Activated T-cell treated with anti-CD3 and anti-CD28 coated beads, Interleukin-2, amount 50 U/mL, for 72 hours (primary cell): ENCODE measurements at places on chromosomes 11 and 22.

- DNase-seq, result no peak
Observed at GRCh38 chr11:95076416-95076815, 9.7 kb downstream of the SRSF8 start.

DNA sequence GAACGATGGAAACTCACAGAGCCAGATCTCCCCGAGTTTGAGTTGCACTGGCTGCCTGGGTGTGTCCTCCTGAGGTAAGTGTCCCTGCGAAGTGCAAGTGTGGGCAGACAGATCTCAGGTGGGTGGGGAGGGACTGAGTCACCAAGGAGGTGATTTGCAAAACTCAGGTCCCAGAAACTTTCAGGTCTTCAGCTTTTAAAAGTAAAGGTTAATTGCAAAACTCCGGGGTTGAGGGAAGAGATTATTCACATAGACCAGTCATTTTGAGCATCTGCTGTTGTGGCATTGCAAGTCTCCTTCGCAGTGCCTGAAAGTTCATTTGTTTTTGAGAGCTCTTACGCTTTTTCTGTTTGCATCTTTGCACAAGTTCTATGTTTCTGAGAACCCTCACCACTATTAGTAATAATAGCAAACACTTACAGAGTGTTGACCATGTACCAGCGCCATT, 7.1 kb downstream of the CD44 start:
- DNase-seq, result peak; percentile 82

DNA sequence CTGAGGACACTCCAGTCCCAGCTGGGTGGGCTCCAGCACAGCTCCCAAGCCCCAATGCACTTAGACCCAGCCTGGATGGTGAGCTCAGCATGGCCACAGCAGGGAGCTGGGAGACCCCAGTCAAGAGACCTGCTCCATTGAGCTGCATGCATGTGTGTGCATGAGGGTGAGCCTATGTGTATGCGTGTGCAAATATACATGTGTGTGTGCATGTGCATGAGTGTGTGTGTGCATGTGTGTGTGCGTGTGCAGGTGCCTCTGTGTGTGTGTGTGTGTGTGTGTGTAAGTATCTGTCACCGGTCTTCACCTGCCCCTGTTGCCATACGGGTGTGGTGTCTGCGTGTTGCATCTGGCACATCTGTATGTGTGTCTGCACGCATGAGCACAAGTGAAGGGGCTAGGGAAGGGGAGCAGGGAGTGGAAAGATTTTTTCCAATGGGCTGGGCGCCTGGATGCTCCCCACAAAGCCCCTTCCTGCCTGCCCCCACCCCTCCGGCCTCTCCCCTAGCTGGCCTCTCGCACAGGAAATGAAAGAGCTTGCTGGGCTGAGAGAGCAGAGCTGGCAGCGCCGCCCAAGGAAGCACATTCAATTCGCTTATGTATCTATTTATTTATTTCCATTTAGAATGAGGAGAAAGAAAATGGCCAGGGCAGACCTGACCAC, 4.1 kb downstream of the TSPAN32 start:
- peak; percentile 20 for DNase-seq

GRCh38 chr22:30390974-30391691, 3.9 kb upstream of the RNF215 start:
- peak; percentile 80 for DNase-seq

DNA sequence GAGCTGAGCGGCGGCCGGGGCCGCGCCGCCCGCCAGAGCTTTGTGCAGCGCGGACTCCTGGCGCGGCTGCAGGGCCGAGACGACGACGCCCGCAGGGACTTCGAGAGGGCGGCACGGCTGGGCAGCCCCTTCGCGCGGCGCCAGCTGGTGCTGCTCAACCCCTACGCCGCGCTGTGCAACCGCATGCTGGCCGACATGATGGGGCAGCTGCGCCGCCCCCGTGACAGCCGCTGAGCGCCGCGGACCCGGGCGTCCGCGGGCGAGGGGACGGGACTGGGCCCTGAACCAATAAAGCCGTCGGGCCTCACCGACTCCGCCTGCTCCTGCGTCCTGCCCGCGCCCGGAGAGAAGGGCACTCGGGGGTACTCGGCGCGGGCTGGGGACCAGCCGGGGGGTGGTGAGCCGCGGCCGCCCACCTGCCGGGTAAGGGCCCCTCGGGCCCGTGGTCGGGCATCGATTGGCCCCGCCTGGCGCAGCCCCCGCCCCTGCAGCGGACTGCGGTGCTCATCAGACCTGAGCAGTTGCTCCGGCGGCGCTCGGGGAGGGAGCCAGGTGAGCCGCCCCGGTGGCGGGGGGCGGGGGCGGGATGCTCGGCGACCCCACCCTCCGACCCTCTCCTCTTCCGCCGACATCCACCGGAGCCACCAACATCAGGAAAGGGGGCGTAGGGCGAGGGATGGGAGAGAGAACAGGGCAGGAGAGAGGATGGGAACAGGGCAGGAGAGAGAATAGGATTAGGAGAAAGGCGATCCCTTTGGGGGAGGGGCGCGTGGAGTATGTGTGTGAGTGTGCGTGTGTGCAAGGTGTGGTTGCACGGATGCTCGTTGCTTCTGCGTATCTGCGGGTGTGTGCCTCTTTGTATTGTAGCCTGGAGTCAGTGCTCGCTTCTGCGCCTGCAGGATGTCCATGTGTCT, at the start of gene TMEM25:
TMEM25 (plus strand) TSS at position 510 of the 914 bp plus-strand sequence. CDS start 610 bp downstream, outside the sequence.
- peak; percentile 89 for DNase-seq

DNA sequence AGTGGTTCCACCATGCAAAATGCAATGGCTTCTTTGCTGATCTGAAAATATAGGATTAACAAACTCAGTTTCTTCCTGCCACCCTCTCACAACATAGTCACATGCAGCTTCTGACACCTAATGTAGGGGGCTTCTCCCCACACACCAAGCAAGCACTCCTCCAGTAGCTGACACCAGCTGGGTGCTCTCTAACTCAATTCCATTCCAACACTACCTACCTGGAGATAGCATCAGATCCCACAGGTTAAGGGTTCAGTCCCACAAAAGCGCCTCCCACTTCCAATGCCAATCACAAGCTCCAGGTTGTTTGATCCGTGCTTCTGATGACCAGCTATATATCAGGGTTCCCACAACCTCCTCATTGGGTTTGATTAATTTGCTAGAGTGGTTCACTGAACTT, 31.8 kb upstream of the NNMT start:
- no peak for DNase-seq

DNA sequence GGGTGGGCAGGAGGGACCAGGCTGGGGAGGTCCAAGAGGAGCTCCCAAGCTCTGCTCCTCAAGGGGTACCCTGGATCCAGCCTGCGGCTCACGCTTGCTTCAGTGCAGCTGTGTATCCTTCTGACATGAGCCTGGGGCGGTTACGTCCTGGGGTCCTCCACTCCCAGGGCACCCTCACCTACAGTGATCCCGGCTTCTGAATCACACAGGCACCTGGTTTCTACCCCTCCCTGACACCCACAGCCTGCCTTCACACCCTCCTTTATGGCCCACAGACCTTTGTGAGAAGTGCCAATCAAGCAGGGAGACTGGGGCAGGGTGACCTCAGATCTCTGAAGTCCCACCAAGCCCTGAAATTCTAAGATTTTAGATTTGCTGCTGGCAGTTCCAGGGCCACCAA, 1.5 kb downstream of the MPST start:
- no peak for DNase-seq

GRCh38 chr22:41429232-41429950, 17.2 kb downstream of the TOB2 start:
- DNase-seq, result no peak

DNA sequence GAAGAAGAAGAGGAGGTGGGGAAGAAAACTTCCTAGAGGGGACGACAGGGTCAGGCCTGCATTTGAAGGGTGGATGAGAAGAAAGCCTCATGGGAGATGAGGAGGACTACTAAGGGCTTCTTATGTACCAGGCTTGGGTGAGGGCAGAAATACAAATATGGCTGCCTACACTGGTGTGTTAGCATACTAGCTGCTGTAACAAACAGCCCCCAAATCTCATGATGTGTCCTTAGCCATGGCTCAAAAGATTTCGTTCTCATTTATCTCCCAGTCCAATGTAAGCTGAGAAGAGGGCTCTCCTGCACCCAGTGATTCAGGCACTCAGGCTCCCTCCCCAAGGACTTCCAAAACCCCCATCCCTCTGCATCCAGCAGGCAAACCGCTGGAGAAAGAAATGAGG, 11.6 kb upstream of the MB start:
- DNase-seq, result no peak

- DNase-seq, result no peak
Observed at GRCh38 chr22:38653741-38654140, 2.5 kb downstream of the FAM227A start.

- no peak for DNase-seq
Observed at GRCh38 chr22:48902983-48903650, 924.6 kb downstream of the BRD1 start.

DNA sequence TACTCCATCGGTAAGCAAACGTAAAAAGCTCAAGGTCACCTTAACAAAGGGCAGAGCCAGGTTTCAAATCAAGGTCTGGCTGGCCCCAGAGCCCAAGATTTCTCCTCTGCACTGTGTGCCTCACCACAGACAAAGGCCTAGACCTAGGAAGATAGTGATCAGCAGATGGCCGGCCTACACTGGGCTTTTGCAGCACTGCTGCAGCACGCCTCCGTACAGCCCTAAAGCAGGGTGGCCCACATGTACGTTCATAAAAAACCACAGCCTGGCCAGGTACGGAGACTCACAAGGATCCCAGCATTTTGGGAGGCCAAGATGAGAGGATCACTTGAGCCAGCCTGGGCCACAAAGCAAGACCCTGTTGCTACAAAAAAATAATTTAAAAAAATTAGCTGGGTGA, 106.3 kb upstream of the PITPNB start:
- no peak for DNase-seq

DNA sequence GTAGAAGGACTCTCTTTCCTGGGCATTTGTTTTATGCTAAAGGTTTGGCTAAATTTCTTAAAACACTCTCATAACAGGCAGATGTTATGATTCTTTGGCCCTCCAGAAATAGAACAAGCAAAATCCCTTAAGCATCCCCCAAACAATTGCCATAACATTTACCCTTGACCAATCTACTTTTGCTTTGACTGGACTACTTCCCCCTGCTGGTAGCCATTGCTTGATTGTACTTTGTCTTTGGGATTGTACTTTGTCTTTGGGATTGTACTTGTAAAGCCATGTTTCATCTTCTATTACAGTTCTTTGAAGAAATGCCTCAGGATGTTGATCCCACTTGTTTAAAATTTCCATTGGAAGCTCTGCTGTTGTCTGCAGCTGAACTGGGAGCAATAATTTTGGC, 53.3 kb upstream of the GLYAT start:
- DNase-seq, result no peak

GRCh38 chr11:38972220-38972619, 2374.2 kb upstream of the RAG2 start:
- DNase-seq, result no peak

DNA sequence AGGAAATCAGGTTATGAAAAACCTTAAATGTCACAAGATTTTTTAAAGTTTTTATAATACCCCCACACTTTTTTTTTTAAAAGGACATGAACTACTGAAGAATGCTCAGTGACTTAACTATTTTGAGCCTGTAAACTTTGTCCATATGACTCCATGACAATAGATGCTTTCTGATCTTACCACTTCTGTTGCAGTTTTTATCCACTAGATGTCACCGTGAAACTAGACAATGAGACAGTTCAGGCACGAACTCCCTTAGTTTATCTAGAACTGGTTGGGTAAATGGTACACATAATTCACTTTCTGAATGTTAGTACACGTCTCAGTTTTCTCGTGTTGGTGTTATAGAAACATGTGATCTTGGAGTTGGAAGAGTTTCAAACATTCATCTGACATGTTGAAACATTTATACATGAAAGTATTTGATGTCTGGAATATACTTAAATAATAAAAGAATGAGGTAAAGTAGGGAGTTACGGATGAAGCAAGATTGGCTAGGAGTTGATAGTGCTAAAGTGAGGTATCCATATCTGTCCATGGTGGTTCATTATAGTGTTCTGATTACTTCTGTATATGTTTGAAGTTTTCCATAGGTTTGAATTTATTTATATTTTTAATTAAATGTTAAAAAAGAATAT, 8.1 kb downstream of the CCDC15 start:
- DNase-seq, result peak; percentile 9

DNA sequence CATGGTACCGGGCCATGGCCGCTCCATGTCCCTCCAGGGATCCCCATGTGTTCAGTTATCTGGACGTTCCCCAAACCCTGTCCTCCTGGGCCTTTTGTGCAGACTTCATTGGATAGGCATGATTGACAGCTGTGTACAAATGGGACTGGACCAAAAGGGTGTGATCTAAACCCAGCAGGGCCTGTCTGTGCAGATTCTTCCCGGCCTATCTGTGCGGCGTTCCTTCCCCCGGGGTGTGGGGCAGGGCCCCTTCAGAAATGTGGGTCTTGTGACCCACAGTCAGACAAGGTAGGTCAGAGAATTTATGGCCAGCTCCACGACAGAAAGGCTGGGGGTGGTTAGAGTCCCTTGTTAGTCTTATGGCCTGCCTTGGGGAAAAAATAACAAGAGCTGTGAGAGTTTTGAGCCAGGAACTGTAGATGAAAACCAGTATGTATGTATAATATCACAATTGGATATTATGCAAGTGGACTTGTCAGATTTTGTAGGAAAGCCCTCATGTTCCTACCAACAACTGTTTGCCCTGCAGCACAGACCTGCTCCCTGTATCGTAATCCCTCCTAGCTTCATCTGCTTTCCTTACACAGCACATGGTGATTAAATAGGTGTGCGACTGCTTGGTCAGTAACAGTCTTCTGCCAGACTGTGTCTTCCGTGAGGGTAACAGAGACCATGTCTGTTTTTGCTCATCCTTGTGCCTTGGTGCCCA, 31.7 kb downstream of the AP2A2 start:
- DNase-seq, result no peak

DNA sequence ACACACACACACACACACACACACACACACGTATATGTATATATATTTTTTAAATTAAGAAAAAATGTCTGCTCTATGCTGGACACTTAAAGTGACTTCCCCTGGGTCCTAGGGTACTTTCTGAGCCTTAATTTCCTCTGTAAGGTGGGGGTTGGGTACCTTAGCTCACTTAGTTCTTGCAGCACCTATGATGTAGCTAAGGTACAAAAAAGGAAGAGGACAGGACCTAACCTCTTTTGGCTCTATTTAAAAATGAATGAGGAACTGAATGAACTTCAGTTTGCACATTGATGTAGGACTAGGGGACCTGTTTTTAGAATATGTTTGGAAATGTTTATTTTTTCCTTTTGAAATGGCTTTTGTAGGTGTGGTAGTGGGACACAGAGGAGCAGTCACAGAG, 11.1 kb downstream of the SREBF2 start:
- no peak for DNase-seq

DNA sequence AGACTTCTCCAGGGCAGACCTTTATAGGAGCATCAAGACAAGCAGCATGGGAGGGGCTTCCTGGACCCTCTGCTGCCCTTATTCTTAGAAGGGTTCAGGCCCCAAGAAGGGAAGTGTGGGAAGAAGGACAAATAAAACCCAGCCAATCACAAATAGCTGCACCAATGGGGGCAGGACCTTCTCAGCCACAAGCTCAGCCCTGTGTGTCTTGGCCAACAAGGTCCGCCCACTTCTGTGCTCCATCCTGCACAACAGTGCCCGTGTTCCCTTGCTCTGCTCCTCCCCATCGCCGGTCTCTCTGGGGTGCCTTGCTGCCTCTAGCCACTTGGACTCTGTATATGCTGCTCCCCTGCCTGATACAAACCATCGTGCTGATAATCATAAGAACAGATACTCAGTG, 86.1 kb downstream of the NAT10 start:
- DNase-seq, result no peak
